GM23248 (cell line): ENCODE measurements at places on chromosomes 7 and 10. TPM values are rescaled to one million over a fixed set of nuclear protein-coding genes. Genes with fewer than 3 reads are reported as not detected.

WIPF3 gene
- total RNA-seq, result not detected in 2 replicates

DCLRE1A gene
- 3.2 and 4.0 TPM in 2 replicates for total RNA-seq

PNLIP gene
- total RNA-seq, result not detected in 2 replicates

GIGYF1 gene
- total RNA-seq, result 15.6 and 19.5 TPM in 2 replicates

CADPS2 gene
- total RNA-seq, result 0.13 and 0.43 TPM in 2 replicates
